ENCODE measurements at places on chromosomes 3 and 15.

- peak; percentile 47 for DNase-seq
These were observed 150.8 kb upstream of the KCNMB2 start for GRCh38 chr3:178385280-178385952.

GRCh38 chr15:42549032-42549491 lies 424 bp downstream of the HAUS2 start:
- peak; percentile 47 for DNase-seq

DNA sequence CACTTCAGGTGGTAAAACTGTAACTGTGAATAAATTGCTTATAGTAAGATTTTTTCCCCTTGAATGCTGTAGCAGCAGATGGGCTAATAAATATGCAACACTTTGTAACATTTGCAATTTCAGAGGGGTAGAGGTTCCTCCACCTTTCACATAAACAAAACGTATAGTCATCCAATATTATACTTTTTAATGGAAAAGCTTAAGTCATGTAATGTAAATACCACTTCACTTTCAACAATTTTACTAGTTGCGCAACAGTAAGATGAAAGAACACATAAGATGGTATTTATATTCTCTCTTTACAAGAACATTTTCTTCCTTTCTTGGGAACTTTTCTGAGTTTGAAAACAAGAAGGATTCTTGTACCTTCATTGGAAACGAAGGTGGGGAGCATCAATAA lies 56.6 kb upstream of the FAM3D start:
- DNase-seq, result no peak

DNA sequence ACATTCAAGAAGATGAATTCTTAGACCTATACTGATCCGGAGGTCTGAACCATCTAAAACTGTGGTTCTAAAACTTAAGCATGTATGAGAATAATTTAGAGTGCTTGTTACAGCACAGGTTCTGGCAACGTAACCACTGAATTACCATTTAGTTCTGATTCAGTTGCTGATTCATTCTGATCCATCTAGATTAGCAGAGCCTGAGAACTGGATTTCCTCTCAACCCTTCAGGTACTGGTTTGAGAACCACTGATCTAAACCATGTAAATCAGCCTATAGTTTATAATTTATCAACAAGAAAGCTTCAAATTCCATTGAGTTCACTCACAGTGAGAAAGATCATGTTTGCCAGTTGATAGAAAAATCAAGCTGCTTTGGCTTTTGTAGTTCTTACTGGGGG lies 1001.1 kb upstream of the EPHA6 start:
- no peak for DNase-seq

DNA sequence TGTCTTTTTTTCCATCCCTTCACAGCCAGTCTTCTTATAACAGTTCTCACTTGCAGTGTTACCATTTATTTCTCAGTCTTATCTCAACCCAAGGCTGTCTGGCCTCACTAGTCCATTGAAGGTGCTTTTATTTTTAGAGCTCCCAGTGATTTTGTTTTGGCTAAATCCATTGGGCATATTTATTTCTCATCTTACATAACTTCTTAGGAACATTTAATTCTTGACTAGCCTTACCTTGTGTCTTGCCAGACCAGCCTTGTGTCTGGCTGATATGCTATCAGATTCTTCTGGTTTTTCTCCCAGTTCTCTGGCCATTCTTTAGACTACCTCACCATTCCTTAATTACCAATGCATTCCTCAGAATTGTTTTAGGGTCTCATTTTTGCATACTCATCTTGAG lies 42.3 kb upstream of the TUSC7 start:
- no peak for DNase-seq

- no peak for DNase-seq
These were observed 12.6 kb upstream of the CGNL1 start for GRCh38 chr15:57363661-57364060.

- no peak for DNase-seq
These were observed 96.5 kb downstream of the CCNL1 start for GRCh38 chr3:157063469-157063868.

DNA sequence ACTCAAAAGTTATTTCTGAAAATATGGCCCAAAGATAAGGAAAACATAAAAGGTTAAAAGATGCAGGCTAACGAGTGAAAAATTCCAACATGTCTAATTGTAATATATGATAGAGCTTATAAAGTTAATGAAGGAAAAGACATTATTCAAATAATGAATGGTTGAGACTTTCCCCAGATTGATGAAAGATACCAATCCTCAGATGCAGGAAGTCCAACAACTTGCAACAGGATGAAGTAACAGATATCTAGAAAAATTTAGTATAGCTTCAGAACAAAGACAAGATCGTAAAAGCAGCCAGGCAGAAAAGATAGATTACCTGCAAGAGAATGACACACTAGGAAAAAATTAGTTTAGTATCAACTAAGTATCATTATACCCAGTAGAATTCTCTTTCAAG lies 546.4 kb upstream of the PPP2R3A start:
- no peak for DNase-seq

GRCh38 chr3:11522953-11523571 lies 120.7 kb downstream of the VGLL4 start:
- DNase-seq, result peak; percentile 26

- DNase-seq, result no peak
These were observed 166.7 kb upstream of the PRICKLE2 start for GRCh38 chr3:64392001-64392400.

DNA sequence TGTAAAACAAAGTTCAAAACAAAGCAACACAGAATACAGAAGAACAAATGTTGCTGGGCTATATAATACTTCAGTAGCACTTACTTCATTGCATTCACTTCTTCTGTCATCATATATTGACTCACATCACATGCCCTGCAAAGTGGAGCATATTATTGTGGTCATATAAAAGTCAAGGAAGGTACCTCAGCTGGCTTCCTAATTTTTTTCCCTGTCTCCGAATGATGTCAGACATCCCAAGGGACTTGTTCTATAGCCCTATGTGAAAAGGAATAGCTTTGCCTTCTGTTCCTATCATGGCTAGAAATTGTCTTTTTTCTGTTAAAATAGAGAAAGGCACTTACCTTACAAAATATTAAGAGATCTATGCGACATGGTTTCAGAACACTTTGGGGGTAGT lies 109.4 kb downstream of the LRTM1 start:
- DNase-seq, result no peak

- no peak for DNase-seq
These were observed 49.8 kb downstream of the IQSEC1 start for GRCh38 chr3:13023235-13023970.

DNA sequence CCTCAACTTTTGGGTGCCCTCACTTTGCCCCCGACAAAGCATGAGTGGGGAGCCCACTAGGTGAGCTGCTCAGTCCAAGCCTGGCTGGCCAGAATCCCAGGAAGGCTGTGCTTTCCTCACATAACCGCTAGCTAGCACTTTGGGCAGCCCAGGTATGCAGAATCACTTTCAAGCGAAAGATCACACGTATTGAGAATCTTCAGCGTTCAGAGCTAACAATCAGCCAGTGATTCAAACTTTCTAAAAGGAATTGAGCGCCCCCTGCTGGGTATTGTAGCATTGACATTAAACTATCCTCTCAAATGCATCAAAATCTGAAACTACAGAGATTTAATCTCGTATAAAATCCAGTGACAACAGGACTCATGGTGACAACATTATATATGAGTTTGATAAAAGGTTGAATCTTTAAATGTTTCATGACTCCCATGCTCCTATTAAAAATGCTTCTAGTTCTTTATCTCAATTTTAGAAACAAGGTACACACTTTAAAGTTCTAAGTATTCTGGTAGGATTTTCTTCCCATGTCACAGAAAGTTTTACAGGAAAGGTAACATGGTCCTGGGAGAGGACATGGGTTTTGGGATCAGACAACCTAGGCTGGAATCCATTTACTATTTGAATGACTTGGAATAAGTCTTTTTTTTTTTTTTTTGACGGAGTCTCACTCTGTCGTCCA lies 11.8 kb downstream of the ANAPC13 start:
- DNase-seq, result peak; percentile 84

DNA sequence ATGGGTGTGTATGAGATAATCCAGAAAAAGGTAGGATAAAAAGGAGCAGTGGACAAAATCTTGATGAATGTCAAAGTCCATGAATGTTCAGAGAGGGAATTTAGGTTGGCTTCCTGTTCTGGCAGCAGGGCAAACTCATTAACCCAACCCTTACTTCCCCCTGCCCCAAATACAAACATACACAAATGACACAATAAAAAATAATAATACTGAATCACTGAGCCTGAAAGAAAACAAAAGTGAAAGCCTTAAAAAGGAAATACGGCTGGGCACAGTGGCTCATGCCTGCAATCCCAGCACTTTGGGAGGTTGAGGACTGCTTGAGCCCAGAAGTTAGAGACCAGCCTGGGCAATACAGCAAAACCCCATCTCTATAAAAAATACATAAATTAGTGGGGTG lies 62.9 kb downstream of the GPR176 start:
- no peak for DNase-seq

- DNase-seq, result no peak
These were observed 6.7 kb upstream of the EIF1B start for GRCh38 chr3:40302784-40303183.

DNA sequence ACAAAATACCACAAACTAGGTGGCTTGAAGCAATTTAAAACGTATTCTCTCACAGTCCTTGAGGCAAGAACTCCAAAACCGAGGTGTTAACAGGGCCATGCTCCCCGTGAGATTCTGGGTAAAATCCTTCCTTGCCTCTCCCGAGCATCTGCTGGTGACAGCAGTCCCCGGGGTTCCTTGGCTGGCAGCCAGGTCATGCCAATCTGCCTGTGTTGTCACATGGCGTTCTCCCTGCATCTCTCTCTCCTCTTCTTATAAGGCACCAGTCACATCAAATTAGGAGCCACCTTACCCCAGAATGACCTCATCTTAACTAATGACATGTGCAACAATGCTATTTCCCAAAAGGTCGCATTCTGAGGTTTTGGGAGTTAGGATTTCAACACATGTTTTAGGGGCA lies 26.3 kb upstream of the LRRN1 start:
- no peak for DNase-seq

DNA sequence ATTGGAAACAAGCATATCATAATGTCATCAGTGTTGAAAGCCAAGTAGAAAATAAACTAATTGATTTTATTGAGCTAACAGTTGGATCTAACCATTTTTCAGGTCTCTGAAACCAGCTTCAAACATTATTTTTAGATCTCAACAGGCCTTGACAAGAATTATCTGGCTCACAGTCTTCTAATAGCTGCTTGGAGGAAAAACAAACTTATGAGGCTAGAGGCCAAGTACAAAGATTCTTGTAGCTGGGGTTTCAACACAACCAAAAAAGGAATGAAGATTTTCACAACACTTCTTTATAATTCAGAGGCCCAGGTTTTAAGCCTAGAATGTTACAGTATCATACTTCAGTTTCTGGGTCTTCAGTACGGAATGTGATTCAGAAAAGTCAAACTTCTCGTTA lies 3.7 kb downstream of the SETMAR start:
- DNase-seq, result no peak

GRCh38 chr15:95150466-95150865 lies 919.1 kb downstream of the MCTP2 start:
- no peak for DNase-seq

DNA sequence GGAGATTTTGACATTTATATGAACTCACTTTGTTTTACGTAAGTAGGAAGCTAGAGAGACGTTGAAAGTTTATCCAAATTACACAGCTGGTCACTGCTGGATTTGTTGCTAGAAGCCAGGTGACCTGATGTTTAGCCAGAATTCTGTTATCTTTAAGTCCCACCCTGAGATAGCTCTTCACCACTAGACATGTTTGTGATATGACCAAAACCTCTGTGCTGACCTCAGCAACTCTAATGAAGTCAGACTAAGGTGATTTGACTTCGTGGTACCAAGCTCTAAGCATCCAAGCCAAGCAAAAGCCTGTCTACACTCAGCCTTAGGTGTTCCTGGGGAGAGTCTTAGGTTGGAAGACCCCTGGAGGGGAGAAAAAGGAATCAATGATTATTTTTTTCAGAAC lies 102.4 kb downstream of the ARRDC4 start:
- no peak for DNase-seq

DNA sequence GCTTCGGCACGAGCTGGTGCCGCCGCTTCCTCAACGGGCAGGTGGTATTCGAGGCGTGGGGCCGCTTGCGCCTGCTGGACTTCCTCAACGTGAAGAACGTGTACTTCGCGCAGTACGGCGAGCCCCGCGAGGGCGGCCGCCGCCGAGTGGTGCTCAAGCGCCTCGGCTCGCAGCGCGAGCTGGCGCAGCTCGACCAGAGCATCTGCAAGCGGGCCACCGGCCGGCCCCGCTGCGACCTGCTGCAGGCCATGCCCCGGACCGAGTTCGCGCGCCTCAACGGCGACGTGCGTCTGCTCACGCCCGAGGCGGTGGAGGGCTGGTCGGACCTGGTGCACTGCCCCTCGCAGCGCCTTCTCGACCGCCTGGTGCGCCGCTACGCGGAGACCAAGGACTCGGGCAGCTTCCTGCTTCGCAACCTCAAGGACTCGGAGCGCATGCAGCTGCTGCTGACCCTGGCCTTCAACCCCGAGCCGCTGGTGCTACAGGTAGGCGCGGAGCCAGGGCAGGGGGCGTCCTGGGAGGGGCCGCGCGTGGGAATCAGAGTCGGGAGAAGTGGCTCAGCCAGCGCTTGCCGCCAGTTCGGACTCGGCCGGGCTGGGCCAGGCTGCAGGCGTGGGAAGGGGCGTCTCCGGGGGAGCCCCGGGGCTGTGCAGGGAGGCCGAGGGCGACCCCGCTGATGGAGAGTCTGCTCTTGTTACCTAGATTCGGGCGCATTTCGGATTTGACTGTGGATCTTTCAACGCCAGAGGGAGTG lies 1.1 kb downstream of the DIPK2A start:
- peak; percentile 60 for DNase-seq

DNA sequence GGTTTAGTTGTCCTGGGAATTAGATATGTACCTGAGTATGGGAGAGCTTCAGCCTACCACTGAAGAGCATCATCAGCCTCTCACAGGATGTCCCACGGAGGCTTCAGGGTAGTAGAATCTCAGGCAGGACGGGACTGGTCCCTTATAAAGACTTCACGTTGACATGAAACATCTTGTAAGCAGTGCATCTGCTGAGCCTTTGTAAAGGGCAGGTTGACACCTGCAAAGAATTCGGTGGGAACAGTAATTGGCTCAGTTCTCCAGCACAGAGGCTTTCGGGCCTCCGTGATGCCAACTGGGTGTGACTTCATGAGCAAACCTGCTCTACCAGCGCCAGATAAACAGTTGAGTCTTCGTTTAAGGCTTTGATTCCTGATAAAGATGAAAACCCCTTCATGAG lies 26.9 kb upstream of the AVEN start:
- no peak for DNase-seq

DNA sequence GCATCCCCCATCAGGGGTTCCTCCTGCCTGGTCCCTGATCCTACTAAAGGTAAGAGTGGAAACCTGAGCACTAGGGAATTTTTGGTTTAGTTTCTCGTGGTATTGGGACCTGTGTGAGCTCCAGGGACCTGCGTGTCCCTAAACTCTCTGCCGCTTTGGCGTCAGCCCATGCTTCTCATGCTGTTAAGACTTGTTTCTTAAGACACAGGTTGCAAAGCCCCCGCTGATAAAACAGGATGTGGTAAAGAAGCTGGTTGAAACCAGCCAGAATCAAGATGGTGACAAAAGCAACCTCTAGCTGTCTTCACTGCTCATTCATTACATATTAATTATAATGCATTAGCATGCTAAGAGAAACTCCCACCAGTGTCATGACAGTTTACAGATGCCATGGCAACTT lies 64.6 kb downstream of the LYZL4 start:
- DNase-seq, result no peak

GRCh38 chr3:39196671-39197356 lies 4.4 kb upstream of the XIRP1 start:
- no peak for DNase-seq

Data from kidney capillary endothelial cell (primary cell).